Mesothelial cell of epicardium (in vitro differentiated cells): ENCODE measurements at places on chromosomes 6 and 20.

- no peak for DNase-seq
Observed at GRCh38 chr6:37618916-37619590, 78.6 kb downstream of the MDGA1 start.

GRCh38 chr6:166112580-166112979 is 55.1 kb downstream of the TBXT start:
- DNase-seq, result no peak

DNA sequence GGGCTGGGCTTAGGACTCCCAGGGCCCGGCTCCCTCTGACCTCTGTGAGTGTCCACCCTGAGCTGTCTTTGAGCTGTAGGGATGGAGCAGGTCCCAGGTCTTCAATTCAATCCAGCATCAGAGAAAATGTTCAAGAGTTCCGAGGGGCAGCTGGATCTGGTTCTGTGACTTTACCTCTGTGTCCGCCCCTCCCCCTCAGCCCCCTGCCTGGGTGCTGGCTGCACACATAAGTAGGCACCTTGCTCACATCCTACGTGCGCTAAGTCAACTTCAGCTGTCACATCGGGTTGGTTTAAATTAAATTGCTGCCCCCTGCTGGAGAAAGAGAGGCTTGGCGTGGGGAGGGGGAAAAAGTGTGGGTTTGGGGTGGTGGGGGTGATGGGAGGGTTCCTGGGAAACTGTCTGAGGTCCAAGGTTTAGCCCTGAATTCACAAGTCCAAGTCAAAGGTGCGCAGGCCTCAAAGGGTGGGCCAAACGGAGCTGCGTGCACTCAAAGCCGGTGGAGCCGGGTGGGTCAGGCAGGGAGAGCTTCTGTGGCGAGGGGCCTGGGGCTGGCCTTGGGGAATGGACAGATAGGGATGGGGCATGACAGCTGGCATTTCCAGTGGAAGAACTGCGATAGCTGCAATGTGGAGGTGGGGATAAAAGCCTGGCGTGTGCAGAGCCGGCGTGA is 3.0 kb downstream of the WFDC5 start:
- DNase-seq, result no peak

DNA sequence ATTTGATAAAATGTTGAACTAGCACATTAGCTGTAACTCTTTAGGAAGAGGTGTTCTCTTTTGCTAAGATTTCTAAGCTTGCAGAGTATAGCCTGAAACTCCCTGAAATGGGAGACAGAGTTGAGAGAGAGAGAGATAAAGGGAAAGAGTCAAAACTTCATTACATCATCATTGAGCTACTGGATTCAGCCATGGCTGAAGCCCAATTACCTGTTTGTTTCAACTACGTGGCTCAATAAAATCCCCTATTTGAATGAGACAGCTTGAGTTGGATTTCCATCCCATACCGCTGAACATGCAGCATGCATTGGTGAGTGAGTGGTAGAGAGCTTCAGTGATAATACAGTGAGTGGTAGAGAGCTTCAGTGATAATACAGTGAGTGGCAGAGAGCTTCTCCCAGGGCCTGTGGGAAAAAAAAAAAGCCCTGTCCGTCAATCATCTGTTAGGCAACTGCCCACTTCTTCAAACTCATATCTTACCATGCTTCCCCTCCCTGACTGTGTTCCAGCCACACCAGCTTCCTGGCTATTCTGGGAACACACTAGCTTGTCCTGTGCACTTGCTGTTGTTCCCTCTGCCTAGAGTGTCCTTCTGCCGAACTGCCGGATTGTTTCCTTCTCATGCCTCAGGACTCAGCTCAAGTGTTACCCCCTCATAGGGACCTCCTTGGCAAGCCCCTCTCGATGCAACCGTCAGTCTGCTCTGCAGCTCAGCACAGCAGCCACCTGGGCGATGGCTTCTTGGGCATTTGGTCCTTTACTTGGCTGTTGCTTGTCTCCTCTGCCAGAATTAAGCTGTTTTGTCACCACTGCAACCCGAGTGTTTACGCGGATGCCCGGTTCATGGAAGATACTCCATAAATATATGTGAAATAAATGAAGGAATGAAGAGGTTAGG is 91.3 kb upstream of the EYA2 start:
- no peak for DNase-seq

GRCh38 chr6:107246972-107247615 is 131.8 kb upstream of the BEND3 start:
- DNase-seq, result no peak

DNA sequence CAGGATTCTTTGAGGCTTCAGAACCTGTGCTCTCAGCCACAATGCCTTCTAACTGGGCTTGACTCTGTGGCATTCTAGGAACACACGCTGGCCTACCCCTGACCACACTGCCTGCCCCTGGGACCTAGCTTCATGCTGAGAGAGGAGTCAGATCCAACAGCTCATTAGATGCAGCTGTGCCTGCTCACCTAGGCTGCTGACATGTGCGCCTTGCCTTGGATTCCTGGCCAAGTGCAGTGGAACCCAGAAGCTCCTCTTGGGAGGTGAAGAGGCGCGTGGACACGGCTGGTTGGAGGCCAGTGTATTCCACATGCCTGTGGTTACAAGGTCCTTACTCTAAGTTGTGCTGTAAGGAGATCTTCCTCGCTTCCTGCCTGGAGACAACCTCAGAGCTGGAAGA is 24.7 kb upstream of the KCNK16 start:
- no peak for DNase-seq

DNA sequence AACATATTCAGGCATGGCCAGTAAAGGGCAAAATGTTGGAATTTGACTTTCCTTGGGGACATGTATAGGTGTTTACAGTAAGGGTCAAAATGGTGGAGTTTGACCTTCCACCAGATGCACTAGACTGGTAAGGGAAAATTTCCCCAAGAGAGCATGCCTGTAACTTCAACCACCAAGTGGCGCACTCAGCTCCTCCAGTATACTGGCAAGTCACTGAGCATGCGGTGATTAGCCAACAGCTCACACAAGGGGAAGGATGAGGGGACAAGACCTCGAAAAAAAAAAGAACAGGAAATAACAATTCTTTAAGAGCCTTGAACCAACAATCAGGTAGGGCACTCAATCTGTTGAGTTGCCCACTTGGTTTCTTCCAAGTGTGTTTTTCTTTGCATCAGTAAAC is 140.9 kb downstream of the EYS start:
- no peak for DNase-seq

GRCh38 chr6:96195272-96195671 is 179.5 kb downstream of the FUT9 start:
- no peak for DNase-seq

- DNase-seq, result no peak
Observed at GRCh38 chr6:31208506-31208905, 38.0 kb upstream of the POU5F1 start.
